ENCODE measurements at places on chromosomes 12 and 14. TPM values are rescaled to one million over a fixed set of nuclear protein-coding genes. Genes with fewer than 3 reads are reported as not detected.

The ABHD4 gene
- 30.5 TPM for total RNA-seq

The KRT75 gene
- total RNA-seq, result not detected

The ST8SIA1 gene
- total RNA-seq, result 5.3 TPM

The C12orf42 gene
- 0.29 TPM for total RNA-seq

The LBHD2 gene
- total RNA-seq, result not detected

The SERPINA10 gene
- 2.6 TPM for total RNA-seq

The SPTB gene
- total RNA-seq, result 1.7 TPM

The DTD2 gene
- 22.2 TPM for total RNA-seq

The GLT1D1 gene
- 5.7 TPM for total RNA-seq

The TMEM132C gene
- 0.31 TPM for total RNA-seq

The ZFHX2 gene
- total RNA-seq, result 16.4 TPM

The RD3L gene
- not detected for total RNA-seq

The SDSL gene
- 14.0 TPM for total RNA-seq

The PELI2 gene
- 32.2 TPM for total RNA-seq

The MMP14 gene
- total RNA-seq, result 198 TPM

The DDX47 gene
- total RNA-seq, result 115 TPM

The SYT1 gene
- 4.2 TPM for total RNA-seq

The KLRK1 gene
- not detected for total RNA-seq

The ZFYVE26 gene
- total RNA-seq, result 33.9 TPM

The CLEC6A gene
- not detected for total RNA-seq

The SIRT4 gene
- 4.5 TPM for total RNA-seq

The KRT77 gene
- total RNA-seq, result not detected

The CCDC197 gene
- not detected for total RNA-seq

The TAS2R30 gene
- 5.6 TPM for total RNA-seq

All from progenitor cell of endocrine pancreas (in vitro differentiated cells).